ENCODE measurements at places on chromosomes 13 and 19.

DNA sequence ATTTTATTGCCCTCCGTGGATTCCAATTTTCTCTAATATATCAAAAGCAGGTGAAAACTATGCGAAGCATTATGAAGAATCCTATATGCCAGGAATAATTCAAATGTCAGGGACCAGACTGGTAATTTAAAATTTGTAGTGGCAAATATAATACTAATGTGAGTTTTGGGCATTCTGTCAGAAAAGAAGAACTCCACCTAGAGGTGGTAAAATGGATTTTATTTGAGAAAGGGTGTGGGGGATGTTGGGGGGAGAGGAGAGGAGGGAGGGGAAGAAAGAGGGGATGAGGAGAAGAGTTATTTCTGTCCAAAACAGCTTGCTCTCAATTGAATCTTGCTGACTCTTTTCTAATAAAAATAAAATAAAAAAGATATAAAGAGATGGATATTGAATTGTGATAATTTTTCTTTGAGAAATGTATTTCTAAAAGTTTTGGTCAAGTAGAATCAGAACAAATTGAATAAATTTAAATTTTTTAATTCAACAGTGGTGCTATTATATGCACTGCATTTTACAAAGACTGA lies 929.3 kb upstream of the SLITRK5 start:
- no peak for DNase-seq

DNA sequence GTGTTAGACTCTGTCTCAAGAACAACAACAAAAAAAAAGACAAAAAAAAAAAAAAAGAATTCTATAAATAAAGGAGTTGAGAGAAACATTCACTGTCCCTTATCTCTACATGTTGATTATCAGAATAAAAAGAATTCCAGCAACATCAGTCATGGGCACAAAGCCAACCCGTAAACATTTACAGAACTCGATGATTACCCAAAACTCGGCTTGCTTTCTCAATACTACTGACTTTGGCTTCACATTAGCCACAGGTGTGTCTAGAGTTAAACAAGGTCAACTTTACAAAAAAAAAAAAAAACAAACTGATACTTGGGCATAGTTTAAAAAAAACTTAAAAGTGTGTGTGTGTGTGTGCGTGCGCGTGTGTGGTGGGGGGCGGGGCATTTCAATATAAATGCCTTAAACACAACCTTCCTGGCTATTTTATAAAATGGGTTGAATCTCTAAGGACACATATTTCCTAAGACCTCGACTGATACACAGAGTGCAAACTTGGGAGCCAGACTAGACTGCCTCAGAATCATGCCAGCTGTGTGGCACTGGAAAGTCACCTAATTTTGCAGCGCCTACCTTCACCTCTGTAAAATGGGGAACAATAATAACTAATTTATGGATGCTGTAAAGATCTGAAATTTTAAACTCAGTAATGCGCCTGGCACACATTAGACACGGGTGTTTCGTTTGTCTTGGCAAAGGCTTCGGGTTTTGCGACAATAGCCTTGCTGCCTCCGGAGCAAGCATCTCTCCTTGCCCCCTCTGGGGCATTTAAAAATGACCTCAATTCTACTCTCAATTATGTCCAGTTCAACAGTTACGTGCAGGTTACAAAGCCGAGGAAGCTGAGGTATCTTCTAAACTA lies 922 bp downstream of the EBPL start:
- DNase-seq = no peak

- DNase-seq = no peak
These were observed 18.7 kb upstream of the CRYL1 start for GRCh38 chr13:20544201-20544923.

DNA sequence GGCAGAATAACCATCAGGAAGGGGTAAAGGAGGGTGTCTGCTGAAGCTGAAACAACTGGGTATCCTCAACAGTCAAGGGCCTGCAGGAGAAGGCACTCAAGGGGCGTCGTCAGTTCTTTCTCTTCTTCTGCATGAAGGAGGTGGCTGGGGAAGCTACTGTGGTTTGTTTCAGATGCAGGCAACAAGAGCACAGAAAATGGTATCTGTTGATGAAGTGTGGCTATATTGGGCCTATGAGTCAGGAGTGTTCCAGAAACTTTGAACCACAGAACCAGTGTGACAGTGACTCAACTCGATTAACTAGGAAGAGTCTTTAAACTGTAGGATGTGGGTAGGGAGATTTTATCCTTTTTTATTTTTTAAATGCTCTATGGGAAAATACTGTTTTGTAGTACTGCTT lies 686.3 kb downstream of the FGF9 start:
- no peak for DNase-seq

GRCh38 chr19:17244618-17245534 lies 843 bp downstream of the NR2F6 start:
- DNase-seq = no peak

DNA sequence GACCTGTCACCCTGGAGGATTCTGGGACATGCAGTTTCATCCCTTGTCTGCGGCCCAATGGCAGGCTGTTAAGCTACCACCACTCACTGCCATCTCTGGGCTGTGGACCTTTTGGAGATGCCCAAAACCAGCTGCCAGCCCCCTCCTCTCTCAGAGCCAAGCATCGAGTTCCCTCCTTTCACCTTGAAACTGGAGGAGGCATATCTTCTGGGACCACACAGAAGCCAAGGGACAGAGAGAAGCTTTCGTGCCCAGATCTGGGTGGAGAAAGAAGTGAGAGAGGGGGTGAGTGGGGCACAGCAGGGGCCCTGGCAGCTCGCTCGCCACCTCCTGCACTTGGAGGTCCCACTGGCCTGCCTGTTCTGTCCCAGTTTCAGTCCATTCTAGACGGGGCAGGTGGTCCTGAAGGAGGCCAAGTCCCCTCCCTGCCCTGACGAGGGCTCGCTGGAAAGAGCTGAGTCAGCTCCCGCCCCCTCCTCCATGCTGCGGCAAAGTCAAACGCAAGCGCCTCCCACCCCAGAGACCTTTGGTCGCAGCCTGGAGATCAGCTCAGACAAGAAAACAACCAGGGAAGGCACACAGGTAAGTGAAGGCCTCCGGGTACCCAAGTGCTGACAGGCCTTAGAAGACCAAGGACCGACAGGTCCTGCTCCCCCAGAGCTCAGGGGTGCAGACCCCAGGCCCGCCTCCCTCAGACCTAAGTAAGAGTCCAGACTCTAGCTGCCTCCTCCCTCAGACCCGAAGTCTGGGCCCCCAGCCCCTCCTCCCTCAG lies 3.8 kb downstream of the BCAT2 start:
- no peak for DNase-seq

DNA sequence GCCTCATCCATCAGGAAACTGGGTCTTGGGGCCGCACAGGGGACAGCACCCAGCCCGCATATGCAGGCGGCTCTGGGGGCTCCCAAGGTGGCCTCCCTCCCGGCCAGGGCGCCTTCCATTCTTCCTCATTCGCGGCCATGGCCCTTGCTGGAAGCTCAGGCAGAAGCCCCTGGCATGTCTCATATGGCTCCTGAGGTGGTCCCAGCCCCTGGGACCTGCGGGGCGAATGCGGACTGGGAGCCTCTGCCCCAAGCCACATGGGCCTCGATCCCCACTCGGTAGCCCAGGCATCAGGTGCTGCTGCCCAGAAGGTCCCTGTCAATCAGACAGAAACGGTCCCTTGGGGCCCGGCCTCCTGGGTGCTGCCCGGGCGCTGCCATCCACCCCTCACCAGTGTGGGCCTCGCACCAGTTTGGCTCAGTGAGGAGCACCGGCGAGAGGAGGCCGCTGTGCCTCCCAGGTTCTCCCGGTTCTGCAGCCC lies 301.6 kb downstream of the TEX29 start:
- DNase-seq = no peak

DNA sequence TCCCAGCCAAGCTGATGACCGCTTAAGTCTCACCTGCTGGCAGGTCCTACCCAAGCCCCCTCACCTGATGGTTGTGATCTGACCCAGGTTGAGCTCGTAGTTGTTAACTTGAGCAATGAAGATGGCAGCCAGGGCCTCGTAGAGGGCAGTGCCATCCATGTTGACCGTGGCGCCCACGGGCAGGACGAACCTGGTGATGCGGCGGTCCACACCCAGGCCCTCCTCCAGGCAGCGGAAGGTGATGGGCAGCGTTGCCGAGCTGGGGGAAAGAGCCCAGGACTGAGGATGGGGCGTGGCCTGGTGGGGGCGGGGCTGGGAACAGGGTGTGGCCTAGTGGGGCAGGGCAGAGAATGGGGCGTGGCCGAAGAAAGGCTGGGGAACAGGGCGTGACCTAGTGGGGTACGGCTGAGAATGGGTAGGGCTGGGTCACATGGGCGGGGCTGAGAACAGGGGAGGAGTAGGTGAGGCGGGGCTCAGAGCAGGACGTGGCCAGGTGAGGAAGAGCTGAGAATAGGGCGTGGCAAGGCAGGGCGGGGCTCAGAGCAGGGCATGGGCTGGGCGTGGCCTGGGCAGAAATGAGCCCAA lies 12.9 kb downstream of the OR7C2 start:
- no peak for DNase-seq

GRCh38 chr19:30105727-30106126 lies 163.7 kb downstream of the URI1 start:
- no peak for DNase-seq

GRCh38 chr13:33278913-33279312 lies 6.6 kb downstream of the STARD13 start:
- DNase-seq = no peak

DNA sequence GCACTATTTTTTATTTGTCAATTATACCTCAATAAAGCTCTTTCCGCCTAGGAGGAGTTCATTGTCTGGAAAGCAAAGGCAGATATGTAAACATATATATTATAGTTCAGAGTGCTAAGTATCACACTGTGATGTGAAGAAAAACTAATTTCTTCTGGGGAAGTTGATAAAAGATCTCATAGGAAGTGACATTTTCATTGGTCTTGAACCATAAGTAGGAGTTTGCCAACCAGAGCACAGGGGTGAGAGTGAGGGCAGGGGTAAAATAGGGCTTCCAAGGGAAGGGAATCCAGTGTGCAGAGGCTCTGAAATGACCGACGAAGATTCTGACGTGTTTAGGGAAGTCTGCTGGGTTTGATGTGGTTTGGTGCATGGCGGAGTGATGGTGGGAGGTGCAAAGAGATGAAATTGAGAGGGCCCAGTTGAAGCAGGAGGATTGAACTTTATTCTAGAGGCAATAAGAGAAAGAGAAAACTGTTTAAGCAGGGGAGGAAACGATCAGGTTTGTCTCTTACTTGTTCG lies 780 bp upstream of the GTF2F2 start:
- DNase-seq = no peak

DNA sequence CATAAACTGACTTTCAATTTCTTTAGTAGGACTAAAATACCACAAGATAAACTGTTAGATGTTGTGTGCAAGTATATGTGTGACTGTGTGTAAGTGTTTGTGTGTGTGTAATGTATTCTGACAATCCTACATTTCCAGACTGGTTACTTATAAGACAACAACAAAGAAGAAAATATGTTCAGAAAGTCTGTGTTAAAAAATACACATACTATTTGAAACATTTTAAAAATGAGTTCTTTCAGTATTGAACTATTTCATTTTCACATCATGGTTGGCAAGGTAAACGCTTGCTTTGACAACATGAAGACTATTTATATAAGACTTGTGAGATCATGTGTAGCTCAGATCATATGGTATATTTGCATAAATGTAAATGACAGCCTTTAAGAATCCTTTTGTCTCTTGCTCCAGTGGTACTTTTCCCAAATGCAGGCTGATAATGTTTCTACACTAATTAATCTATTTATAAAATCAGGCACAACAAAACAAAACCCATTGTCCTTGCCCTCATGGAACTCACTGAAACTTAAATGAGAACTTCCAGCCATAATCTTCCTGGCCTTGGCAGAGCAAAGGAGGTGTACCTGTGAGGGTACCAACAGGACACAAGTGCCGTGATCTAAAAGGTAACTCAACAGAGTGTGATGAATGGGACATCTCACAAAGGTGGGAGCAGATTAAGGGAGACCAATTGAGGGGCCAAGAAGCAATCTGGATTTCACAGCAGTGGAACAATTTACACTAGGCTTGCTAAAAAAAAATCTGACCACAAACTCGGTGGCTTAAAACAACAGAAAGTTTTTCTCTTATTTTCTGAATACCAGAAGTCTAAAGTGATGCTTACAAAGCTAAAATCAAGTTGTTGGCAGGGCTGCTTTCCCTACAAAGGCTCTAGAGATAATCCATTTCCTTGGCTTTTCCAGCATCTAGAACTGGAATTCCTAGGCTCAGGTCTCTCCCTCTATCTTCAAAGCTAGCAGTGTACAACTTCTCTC lies 349.0 kb downstream of the TBC1D4 start:
- no peak for DNase-seq

DNA sequence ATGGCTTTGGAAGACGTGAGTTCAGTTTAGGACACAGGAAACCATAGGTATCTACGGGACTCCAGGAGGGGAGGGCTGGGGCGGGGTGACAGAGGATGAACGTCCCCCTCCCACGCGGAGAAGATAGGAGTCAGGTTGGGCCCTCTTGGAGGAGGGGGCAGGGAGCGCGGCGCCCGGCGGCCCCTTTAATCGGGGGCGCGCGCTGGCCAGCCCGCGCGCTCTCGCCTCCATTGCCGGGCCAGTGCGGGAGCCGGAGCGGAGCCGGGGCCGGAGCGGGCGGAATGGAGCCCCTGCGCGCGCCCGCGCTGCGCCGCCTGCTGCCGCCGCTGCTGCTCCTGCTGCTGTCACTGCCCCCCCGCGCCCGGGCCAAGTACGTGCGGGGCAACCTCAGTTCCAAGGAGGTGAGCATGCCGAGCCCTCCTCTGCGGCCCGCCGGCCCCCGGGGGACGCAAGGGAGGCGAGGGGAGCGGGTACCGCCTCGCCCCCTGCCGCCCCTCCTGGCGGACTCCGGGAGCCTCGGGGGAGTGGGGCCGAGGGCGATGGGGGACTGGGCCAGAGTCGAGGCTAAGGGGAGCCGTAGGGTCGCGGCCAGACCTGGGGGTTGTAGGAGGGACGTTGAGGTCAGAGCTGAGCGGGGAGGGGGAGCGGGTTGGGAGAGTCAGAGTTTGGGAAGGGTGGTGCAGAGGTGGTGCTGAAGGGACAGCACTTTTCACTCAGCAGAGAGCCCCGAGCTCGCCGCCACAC lies at the start of gene TMEM145:
TSS of gene TMEM145 (plus strand) at position 214 of the 744 bp plus-strand sequence. CDS start at position 282, 68 bp downstream.
- no peak for DNase-seq

GRCh38 chr13:41049480-41050440 lies 11.5 kb upstream of the WBP4 start:
- DNase-seq = no peak

- DNase-seq = no peak
These were observed 35.8 kb downstream of the STOML3 start for GRCh38 chr13:38954844-38955243.

GRCh38 chr19:58549664-58550361 lies 5.1 kb downstream of the CHMP2A start:
- no peak for DNase-seq

- no peak for DNase-seq
These were observed 4.7 kb downstream of the EPS8L1 start for GRCh38 chr19:55080121-55080967.

GRCh38 chr13:99796175-99796819 lies 175.3 kb downstream of the ZIC5 start:
- DNase-seq = no peak
